Ureter (tissue), 1 donor: ENCODE measurements at places on chromosomes 2 and 18.

DNA sequence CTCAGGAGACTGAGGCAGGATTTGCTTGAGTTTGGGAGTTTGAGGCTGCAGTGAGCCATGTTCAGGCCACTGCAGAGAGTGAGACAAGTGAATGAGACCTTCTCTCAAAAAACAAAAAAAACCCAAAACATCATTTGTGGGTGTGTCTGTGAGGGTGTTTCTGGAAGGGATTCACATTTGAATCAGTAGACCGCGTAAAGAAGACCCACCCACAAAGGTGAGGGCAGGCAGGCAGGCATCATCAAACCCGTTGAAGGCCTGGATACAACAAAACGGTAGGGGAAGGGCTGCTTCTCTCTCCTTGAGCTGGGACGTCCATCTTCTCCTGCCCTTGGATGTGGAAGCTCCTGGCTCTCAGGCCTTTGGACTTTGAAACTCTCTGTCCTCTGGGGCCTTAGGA lies 25.4 kb downstream of the CDKL4 start:
- no peak for DNase-seq

DNA sequence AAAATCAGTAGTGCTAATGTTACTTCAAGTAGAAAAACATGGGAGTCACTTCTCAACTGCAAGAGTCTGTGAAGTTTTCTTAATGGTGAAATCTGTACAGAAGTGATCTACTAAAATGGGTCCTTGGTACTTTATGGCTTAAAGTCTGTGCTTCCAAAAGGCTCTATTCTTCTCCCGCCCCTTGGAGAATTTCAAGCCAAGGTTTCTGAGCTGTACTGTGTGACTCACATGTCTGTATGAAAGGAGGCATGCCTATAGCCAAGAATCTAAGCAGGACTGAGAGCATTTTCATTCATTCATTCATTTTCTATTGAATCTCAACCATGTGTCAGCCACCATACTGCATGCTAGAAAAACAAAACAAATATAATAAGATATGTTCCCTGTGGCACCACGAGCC lies 19.8 kb upstream of the DDX18 start:
- no peak for DNase-seq

DNA sequence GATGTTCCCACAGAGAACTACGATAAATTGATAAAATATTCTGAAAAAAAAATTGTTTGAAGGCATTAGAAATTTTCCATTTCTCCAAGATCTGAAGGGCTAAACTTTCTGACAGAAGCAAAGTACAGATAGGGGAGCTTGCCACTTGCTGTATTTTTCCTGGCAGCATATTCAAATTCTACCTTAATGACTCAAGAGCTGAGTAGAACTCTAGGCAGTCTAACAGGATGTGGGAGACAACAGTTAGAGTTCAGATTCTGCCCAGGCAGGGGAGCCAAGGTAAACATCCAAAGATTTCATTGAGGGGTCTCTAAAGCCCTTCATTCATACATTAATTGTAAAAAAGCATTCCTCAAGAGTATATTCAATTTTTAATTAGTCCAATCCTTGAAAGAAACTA lies 46.0 kb upstream of the RIT2 start:
- DNase-seq: no peak

DNA sequence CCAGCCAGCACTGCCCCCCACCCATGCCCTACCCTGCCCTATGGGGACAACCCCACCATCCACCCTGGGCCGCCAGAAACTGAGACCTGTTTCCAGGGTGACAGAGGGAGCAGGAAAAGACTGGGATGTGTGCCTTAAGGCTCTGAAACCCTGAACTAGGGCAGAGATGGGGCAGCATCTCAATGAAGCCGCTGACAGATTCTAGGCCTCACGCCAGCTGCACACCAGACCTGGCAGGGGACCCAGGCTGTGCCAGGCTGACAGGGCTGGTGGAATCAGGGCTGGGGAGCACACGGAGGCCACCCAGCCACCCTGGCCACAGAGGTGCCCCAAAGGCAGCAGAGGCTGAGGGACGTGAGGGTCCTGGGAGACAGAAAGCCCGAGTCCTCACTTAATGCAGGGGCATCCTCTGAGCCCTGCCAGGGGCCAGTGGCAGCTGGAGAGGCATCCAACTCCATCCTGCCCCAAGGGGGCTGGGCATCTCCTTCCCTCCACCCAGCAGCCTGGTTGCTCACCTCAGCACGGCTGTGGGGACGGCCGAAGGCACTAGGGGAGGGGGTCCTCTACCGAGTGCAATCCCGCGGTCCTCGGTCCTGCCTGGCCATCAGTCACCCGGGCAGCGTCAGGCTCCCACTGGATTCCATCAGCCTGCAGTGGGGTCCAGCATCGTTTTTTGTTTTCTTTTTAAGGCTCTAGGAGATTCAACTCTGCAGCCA lies 169.2 kb downstream of the ZFP36L2 start:
- DNase-seq: no peak

DNA sequence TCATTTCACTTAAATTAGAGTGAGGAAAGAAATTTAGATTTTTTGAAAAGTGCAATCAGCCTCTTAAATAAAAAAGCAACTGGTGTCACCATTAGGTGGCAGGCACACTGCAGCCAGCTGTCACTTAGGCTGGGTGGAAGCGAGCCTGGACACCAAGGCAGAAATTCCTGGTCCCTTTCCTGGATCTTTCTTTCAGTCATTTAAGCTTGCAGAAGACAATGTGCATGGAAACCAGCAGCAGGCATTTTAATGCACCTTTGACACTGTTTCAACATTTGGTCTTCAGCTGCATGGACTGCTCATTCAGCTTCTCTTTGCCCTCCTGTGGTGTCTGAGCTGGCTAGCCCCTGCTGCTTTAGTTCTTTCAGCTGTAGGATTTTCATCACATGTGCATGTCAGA lies 61.0 kb downstream of the AQP4 start:
- no peak for DNase-seq

GRCh38 chr2:72111061-72111460 lies 36.6 kb downstream of the CYP26B1 start:
- DNase-seq: no peak

DNA sequence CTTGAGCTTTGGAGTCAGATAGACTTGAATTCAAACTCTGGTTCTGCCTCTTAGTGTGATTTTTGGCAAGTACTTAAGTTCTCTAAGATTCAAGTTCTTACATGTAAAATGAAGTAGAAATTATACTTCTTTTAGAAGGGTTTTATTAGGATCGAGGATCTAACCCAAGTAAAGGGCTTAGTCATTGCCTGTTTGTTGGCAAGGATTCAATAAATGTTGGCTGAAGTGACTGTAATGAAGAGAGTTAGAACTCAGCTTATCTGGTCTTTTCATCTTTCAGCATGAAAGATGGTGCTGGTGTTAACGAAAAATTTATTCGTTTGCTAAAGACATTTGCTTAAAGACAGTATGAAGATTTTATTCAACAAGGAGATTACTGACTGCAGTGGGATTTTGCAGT lies 315.9 kb upstream of the THUMPD2 start:
- no peak for DNase-seq

DNA sequence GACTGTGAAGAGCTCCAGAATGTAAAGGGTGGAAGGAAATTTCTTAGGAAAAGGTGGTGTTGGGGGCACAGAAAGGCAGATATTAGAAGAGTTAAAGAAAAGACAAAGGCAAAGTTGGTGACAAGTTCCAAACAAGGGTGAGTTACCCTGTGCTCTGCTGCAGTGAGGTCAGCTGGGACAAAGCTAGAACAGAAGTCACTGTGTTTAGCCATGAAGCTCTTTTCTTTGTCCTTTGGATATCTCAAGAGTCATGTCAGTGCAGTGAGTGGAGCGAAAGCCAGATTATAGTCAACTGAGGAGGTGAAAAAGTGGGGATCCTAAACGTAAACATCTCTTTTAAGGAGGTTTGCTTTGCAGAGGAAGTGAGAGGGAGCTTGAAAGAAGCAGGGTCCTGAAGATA lies 187.8 kb upstream of the ALPP start:
- no peak for DNase-seq

GRCh38 chr18:43757273-43757672 lies 480.0 kb upstream of the SYT4 start:
- no peak for DNase-seq

GRCh38 chr18:47772374-47773248 lies 157.8 kb downstream of the SMAD2 start:
- no peak for DNase-seq
